ENCODE measurements at places on chromosomes 12 and 14.
A peak's percentile ranks its signal among the peaks of the same experiment; 100 is the strongest.

DNA sequence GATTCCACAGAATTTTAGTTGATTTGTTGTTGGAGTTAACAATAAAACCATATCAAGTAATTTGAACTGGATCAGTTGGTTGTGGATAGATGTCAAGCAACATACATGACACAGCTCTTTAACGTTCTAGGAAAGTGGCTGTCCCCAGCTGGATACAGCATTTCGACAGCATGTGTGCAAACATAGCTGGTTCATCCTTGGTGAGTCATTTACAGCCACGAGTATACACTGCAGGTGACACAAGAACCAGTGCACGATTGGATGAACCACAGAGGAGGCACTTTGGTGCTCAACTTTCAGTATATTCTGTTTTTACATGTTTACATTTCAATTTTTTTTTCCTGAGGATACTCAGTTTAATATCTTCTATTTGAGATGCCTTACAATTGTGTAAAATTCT lies 242.4 kb downstream of the TMEM117 start:
- H3K27me3 ChIP-seq = no peaks in the 10 kb centered on the region
- H3K4me1 ChIP-seq = no peaks in the 10 kb centered on the region
- H3K4me3 ChIP-seq = no peak overlapping the region
- no peak overlapping the region for H3K27ac ChIP-seq
- no peaks in the 10 kb centered on the region for H3K36me3 ChIP-seq

- H3K4me1 ChIP-seq = no peaks in the 10 kb centered on the region
- no peak for DNase-seq
- H3K27ac ChIP-seq = no peak overlapping the region
- peaks cover 4% of the 10 kb centered on the region for H3K36me3 ChIP-seq
- peaks cover 20% of the 10 kb centered on the region for H3K27me3 ChIP-seq
- H3K4me3 ChIP-seq = no peak overlapping the region
These were observed 233.3 kb upstream of the KRR1 start for GRCh38 chr12:75744607-75745256.

GRCh38 chr12:91763654-91764370 lies 381.8 kb downstream of the BTG1 start:
- DNase-seq = no peak
- H3K4me1 ChIP-seq = no peaks in the 10 kb centered on the region
- H3K27ac ChIP-seq = no peak overlapping the region
- H3K27me3 ChIP-seq = no peaks in the 10 kb centered on the region
- H3K4me3 ChIP-seq = no peak overlapping the region

DNA sequence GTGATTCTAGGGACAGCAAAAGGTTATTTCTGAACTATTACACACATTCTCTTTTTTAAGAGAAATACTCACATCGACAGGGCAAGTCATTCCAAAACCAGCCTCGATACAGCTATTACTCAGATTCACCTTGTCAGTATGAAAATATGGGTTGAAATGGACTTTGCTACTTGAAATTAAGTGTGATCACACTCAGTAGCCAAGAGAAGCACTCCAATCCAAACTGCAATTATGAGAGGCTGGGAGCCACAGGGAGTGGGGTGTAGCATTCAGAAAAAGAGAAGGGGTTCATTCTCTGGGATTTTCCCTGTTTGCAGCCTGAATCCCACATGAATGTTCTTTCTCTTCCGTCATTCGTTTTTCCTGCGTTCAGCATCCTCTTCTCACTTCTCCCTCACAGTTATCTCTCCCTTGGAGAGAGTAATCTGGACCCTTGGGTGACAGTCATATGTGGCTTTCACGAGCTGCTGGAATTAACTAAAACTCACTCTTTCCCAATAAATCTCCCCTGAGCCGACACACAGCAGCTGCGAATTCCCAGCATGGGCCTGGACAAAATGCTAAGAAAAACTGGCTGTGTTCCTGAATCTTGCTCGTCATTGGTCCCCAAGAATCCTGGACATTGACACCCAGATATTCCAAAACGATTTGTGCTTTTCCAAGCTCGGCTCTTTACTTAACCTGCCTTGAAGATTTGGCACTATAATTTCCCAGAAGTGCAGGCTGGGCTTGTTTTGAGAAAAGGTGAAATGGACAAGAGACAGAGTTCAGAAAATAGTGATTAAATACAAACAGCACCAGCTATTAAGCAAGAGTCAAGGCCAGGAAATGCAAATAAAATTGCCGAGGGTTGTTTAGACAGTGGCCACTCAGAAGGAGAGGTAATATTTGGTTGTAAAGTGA lies 199.5 kb upstream of the PLEKHG7 start:
- H3K27me3 ChIP-seq = no peaks in the 10 kb centered on the region
- H3K4me1 ChIP-seq = peaks cover 38% of the 10 kb centered on the region
- H3K27ac ChIP-seq = peak overlapping the region; percentile 85
- peaks cover 2% of the 10 kb centered on the region for H3K36me3 ChIP-seq
- no peak overlapping the region for H3K4me3 ChIP-seq

DNA sequence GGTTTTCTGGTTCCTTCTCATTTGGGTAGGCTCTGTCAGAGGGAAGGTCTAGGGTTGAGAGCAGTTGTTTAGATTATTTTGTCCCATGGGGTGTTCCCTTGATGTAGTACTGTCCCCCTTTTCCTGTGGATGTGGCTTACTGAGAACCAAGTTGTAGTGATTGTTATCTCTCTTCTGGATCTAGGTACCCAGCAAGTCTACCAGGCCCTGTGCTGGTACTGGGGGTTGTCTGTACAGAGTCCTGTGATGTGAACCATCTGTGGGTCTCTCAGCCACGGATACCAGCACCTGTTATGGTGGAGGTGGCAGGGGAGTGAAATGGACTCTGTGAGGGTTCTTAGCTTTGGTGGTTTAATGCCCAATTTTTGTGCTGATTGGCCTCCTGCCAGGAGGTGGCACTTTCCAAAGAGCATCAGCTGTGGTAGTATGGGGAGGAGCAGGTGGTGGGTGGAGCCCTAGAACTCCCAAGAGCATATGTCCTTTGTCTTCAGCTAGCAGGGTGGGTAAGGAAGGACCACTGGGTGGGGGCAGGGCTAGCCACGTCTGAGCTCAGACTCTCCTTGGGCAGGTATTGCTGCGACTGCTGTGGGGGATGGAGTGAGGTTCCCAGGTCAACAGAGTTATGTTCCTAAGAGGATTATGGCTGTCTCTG lies 179.3 kb upstream of the BTG1 start:
- no peak for DNase-seq
- H3K4me3 ChIP-seq = no peak overlapping the region
- peaks cover 3% of the 10 kb centered on the region for H3K4me1 ChIP-seq
- H3K27ac ChIP-seq = no peak overlapping the region
- peaks cover 2% of the 10 kb centered on the region for H3K36me3 ChIP-seq

- peaks cover 31% of the 10 kb centered on the region for H3K27me3 ChIP-seq
- peaks cover 9% of the 10 kb centered on the region for H3K4me1 ChIP-seq
- H3K36me3 ChIP-seq = no peaks in the 10 kb centered on the region
- no peak overlapping the region for H3K4me3 ChIP-seq
- no peak overlapping the region for H3K27ac ChIP-seq
- no peak for DNase-seq
These were observed 11.5 kb upstream of the PLEK2 start for GRCh38 chr14:67423424-67423823.

GRCh38 chr12:4563336-4563735 lies 1.3 kb downstream of the DYRK4 start:
- H3K4me3 ChIP-seq = no peak overlapping the region
- peaks cover 15% of the 10 kb centered on the region for H3K36me3 ChIP-seq
- H3K27me3 ChIP-seq = no peaks in the 10 kb centered on the region
- H3K27ac ChIP-seq = no peak overlapping the region
- no peak for DNase-seq
- H3K4me1 ChIP-seq = no peaks in the 10 kb centered on the region

- H3K4me3 ChIP-seq = no peak overlapping the region
- H3K4me1 ChIP-seq = no peaks in the 10 kb centered on the region
- H3K27ac ChIP-seq = no peak overlapping the region
These were observed 341.8 kb downstream of the C12orf50 start for GRCh38 chr12:87687362-87687761.

DNA sequence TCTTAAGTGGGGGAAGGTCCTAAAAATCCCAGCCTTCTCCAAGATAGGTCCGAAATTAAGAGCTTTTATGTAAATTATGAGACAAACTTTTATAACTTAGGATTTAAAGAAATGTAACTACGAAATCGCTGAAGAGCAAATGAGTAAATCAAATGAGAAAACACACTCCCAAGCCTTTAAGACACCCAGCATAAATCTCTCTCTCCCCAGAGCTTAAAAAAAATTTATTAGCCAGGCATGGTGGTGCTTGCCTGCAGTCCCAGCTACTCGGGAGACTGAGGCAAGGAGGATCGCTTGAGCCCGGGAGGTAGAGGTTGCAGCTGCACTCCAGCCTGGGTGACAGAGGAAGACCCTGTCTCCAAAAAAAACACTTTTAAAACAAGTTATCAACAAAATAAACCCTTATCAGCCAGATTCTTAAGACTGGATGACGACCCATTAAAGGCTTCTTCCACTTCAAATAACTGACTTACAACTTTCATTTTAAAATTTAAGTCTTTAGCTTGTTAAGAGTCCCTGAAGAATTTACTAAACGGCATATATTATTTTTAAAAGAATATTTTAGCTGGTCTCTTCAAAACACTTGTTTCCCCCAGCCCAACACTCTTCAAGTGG lies 3.2 kb downstream of the PTGES3 start:
- peaks cover 47% of the 10 kb centered on the region for H3K36me3 ChIP-seq
- H3K4me3 ChIP-seq = peak overlapping the region; percentile 94
- peak overlapping the region; percentile 100 for H3K27ac ChIP-seq
- DNase-seq = no peak
- H3K27me3 ChIP-seq = no peaks in the 10 kb centered on the region
- H3K4me1 ChIP-seq = peaks cover 44% of the 10 kb centered on the region

DNA sequence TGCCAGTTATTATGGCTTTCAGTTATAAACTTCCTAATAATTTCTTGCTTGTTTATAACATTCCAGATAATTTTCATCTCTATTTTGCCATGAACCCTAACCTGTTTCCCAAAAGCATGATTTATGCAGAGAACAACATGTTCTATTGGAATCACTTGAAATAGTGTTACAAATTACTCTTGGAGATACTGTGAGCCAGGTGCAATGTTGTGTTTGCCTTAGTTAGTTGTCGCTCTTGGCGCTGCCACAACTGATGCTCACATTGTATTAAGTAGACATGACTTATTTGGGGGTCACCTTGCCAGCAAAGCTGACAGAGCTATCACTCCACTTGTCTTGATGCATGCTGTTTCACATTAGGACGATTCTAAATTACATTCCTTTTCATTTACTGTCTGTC lies 49.4 kb downstream of the TSPAN8 start:
- no peak for DNase-seq
- no peak overlapping the region for H3K27ac ChIP-seq
- no peaks in the 10 kb centered on the region for H3K4me1 ChIP-seq
- H3K4me3 ChIP-seq = no peak overlapping the region

GRCh38 chr14:22837750-22838538 lies 1.6 kb downstream of the MMP14 start:
- H3K27me3 ChIP-seq = peaks cover 16% of the 10 kb centered on the region
- no peak overlapping the region for H3K4me3 ChIP-seq
- H3K4me1 ChIP-seq = peaks cover 12% of the 10 kb centered on the region
- H3K36me3 ChIP-seq = peaks cover 16% of the 10 kb centered on the region

GRCh38 chr12:40063414-40063813 lies 42.5 kb downstream of the SLC2A13 start:
- DNase-seq = no peak
- H3K4me3 ChIP-seq = no peak overlapping the region
- H3K36me3 ChIP-seq = no peaks in the 10 kb centered on the region
- no peaks in the 10 kb centered on the region for H3K4me1 ChIP-seq
- no peaks in the 10 kb centered on the region for H3K27me3 ChIP-seq
- no peak overlapping the region for H3K27ac ChIP-seq

- no peaks in the 10 kb centered on the region for H3K36me3 ChIP-seq
- no peaks in the 10 kb centered on the region for H3K4me1 ChIP-seq
- H3K4me3 ChIP-seq = no peak overlapping the region
These were observed 123.3 kb upstream of the MED13L start for GRCh38 chr12:116400636-116401372.

DNA sequence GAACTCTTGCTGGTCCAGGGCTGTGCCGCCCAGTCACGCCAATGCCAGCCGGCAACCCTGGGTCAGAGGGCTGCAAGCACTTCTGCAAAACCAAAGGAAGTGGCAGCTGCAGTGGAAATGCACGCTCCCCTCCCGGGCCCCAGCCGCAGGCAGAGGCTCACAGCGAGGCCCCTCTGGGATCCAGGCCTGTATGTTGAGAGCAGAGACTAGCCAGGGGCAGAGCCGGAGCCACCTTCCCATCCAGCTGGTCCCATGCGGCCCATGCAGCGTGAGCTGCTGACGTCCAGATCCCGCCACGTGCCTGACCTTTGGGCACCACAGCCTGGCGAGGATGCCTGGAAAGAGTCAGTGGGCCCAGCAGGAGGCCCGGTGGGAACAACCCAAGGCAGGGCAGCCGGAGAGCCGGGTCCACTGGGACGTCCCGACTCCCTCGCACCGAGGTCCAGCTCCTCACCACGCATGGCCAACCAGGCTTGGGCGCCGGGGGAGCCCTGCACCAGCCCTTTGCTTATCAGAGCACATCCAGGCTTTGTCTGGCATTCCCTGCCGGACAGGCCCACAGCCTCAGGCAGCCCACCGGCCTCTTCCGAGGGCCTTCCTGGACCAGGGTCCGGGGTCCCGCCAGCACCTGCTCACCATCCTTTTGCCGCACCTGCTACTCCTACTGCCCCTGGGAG lies 4.3 kb downstream of the GPR132 start:
- H3K27me3 ChIP-seq = no peaks in the 10 kb centered on the region
- H3K27ac ChIP-seq = peak overlapping the region; percentile 89
- peak overlapping the region; percentile 95 for H3K4me3 ChIP-seq
- peaks cover 29% of the 10 kb centered on the region for H3K36me3 ChIP-seq
- peak; percentile 80 for DNase-seq

DNA sequence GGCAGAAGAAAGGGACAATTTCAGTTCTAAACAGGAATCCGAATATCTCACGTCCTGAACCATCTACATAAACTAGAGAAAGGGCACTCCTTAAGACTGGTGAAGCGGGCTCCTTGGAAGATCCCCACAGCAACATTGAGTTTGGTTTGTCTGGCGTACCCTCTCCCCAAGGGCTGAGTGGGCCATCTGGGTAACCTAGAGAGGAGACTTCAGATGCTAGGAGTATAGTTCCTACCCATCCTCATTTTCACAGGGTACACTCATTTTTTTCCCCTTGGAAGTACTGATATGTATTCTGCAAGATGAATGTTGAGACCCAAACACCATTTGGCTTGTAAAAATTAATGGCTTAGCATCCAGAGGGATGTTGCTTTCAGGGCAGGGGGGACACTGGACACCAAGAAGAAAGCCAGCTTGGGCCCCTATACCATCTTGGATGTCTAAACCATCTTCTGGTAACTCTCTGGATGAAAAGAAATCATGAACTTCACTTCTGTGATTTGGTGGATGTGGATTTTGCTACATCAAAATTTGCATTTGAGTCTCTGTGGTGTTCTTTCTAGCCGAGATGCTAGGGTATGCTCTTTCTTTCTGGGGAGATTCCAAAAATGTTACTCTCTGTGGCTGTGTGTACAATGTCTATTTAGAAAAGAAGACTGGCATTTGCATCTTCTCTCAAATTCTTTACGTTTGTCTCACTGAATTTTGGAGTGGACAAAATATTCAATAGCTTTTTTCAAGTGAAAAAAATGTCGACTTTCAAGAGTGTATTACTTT lies 97.7 kb downstream of the ETV6 start:
- H3K27ac ChIP-seq = no peak overlapping the region
- peaks cover 5% of the 10 kb centered on the region for H3K36me3 ChIP-seq
- H3K27me3 ChIP-seq = no peaks in the 10 kb centered on the region

Measured in activated CD8-positive, alpha-beta memory T cell treated with anti-CD3 and anti-CD28 coated beads, Interleukin-2, amount 10 ng/mL, durations not matched to agents 7 days and 5 days (primary cell).